Myocyte (in vitro differentiated cells): ENCODE measurements at places on chromosomes 12 and 14.

GRCh38 chr14:22305607-22306006, 283.4 kb downstream of the DAD1 start:
- no peak for DNase-seq

- DNase-seq = no peak
These were observed 111.9 kb downstream of the STAB2 start for GRCh38 chr12:103698752-103699560.

GRCh38 chr12:93376436-93377251, 1.1 kb upstream of the NUDT4 start:
- peak; percentile 38 for DNase-seq

DNA sequence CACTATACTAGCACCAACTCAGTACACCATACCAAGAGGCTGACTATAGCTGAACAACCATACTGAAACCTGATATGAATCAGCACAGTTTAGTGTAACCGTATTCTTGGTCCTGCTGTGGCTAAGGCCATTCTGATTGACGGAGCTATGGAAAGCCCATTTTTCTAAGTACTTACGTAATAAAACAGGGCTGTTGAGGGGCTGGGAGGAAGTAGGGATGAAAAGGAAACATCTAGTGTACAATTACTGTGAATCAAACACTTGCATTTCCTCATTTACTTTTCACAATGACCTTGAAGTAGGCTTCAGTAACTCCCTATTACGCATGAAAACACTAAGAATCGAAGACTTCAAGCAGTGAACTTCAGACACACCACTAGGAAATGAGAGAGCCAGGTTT, 198.2 kb downstream of the BTG1 start:
- DNase-seq = no peak

- peak; percentile 43 for DNase-seq
These were observed 38.0 kb downstream of the LTBP2 start for GRCh38 chr14:74574090-74574433.

- DNase-seq = no peak
These were observed 24.5 kb downstream of the USP15 start for GRCh38 chr12:62284749-62285148.

- DNase-seq = peak; percentile 77
These were observed 94.8 kb downstream of the LRP6 start for GRCh38 chr12:12171991-12172511.

- no peak for DNase-seq
These were observed 371 bp downstream of the CHD8 start for GRCh38 chr14:21455592-21455911.

GRCh38 chr12:69062621-69063237, 129.8 kb upstream of the CPM start:
- DNase-seq = no peak
